Stimulated activated memory B cell treated with anti-CD40 and anti-IgM and Interleukin-4, amounts not matched to agents 10 μg/mL and 1 μg/mL and 100 μg/mL, for 72 hours (primary cell): ENCODE measurements at places on chromosomes 7 and 10.
A peak's percentile ranks its signal among the peaks of the same experiment; 100 is the strongest.

DNA sequence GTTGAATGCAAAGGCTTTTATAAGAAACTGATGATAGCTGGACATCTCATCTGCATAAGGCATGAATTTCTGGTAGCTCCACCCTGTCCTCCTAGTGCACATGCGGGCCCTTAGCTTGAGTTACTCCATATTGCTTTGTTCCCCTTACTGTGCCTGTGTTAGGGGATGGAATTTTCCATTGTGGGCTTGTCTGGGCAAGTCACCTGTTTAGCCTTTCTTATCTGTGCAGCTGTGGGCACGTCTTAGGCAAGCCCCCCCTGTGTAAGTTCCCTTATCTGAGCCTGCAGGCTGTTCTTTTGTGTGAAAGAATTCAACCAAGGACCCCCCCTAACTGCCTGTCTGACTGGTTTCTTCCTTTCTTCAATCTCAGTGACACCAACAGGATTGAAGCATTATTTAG lies 14.5 kb upstream of the CROT start:
- peaks cover 74% of the 10 kb centered on the region for H3K36me3 ChIP-seq
- H3K27ac ChIP-seq: no peak overlapping the region
- no peak overlapping the region for H3K4me3 ChIP-seq
- no peak for ATAC-seq

DNA sequence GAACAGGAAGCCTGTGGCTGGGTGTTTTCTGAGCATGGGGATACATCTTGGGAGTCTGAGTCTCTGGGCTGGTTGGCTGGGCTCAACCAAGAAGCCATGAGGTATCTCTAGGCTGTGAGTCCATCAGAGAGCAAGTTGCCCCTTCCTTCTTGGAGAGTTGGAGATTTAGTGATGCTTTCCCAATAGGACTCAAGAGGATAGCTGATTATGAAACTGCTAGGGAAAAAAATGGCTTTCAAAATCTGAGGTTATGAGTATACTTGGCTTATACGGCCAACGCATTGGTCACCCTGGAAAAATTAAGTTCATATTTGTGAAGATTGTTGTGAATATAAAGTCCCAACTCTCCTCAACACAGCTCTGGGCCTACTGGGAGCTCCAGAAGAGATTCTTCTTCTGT lies 162.7 kb upstream of the KMT2E start:
- H3K27ac ChIP-seq: no peak overlapping the region
- no peak overlapping the region for H3K4me3 ChIP-seq
- no peaks in the 10 kb centered on the region for H3K36me3 ChIP-seq
- peaks cover 14% of the 10 kb centered on the region for H3K27me3 ChIP-seq
- no peaks in the 10 kb centered on the region for H3K4me1 ChIP-seq

DNA sequence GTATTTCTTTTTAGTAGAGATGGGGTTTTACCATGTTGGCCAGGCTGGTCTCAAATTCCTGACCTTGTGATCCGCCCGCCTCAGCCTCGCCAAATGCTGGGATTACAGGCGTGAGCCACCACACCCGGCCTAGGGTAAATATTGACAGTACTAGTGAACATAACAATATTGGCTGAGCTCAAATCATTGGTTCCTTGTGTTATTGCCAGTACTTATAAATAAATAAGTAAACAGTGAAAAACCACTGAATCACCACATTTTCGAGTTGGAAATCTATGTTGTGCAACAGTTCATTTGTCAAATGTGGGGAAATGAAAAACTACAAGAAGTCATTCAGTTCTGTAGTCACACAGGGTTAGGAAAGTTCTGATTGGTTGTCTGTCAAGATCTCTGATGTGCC lies 15.8 kb downstream of the RPP30 start:
- no peak overlapping the region for H3K4me3 ChIP-seq
- H3K27ac ChIP-seq: no peak overlapping the region
- H3K4me1 ChIP-seq: no peaks in the 10 kb centered on the region
- H3K36me3 ChIP-seq: peaks cover 75% of the 10 kb centered on the region
- no peaks in the 10 kb centered on the region for H3K27me3 ChIP-seq

DNA sequence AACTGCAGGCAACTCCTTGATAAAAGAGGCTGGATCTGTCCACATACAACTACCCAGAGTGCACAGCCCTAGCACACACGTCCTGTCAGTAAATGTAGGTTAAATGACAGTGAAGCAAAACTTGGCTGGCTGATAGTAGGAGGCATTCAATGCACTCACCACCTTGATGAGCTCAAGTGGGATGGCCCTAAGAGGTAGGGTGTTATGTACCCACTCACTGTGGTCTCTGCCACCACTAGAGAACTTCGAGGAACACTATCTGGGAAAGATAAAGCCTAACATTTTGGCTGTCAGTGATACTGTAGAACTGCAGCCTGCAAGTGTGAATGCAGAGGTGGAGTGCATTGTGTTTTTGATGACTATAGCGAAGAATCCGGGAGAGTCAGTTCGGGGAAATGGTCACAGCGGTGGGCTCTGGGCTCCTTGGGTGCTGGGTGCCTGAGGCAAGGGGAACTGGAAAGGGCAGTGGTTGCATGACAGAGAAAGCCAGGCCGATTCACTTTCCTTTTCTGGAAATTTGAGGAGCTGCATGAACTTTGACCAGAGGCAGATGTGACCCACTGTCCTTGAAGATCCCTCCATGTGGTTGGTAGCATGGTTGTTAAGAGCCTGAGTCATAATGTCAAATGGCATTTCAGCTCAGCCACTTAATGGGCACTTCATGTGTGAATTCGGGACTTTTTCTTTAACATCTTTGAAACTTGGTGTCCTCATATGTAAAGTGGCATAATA lies 93.1 kb upstream of the ZPBP start:
- no peak overlapping the region for H3K27ac ChIP-seq
- peaks cover 26% of the 10 kb centered on the region for H3K4me1 ChIP-seq
- no peak for ATAC-seq
- H3K4me3 ChIP-seq: no peak overlapping the region
- peaks cover 16% of the 10 kb centered on the region for H3K36me3 ChIP-seq

- ATAC-seq: no peak
- H3K4me3 ChIP-seq: peak overlapping the region; percentile 81
- peaks cover 20% of the 10 kb centered on the region for H3K4me1 ChIP-seq
- H3K36me3 ChIP-seq: no peaks in the 10 kb centered on the region
These were observed 51.7 kb upstream of the NEBL start for GRCh38 chr10:20948686-20949327.

GRCh38 chr10:13327534-13327933 lies 20.6 kb downstream of the SEPHS1 start:
- no peak overlapping the region for H3K4me3 ChIP-seq
- H3K27ac ChIP-seq: no peak overlapping the region
- no peaks in the 10 kb centered on the region for H3K27me3 ChIP-seq
- peaks cover 61% of the 10 kb centered on the region for H3K36me3 ChIP-seq

- no peaks in the 10 kb centered on the region for H3K27me3 ChIP-seq
- H3K4me1 ChIP-seq: no peaks in the 10 kb centered on the region
- H3K27ac ChIP-seq: no peak overlapping the region
- no peak for ATAC-seq
- no peak overlapping the region for H3K4me3 ChIP-seq
These were observed 304.8 kb downstream of the GLRX3 start for GRCh38 chr10:130440971-130441370.

DNA sequence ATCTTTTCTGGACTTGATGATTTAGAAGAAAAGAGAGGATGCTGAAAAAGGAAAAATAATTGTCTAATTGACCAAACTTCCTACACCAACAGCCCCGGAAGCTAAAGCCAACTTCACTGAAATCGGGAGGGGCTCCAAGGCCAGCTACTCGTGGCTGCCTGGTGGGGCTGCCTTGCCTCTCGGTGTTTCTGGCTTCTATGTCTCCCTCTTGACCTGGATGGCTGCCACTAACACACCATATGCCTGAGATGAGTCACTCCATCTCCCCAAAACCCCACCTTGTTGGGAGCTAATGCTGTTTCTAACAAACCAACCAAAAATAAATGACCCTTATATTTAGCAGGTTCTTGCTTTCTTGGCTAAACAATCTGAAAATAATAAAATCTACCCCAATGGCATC lies 87.6 kb upstream of the AFAP1L2 start:
- no peak overlapping the region for H3K4me3 ChIP-seq
- H3K4me1 ChIP-seq: peaks cover 42% of the 10 kb centered on the region
- H3K27me3 ChIP-seq: no peaks in the 10 kb centered on the region
- ATAC-seq: no peak
- H3K36me3 ChIP-seq: peaks cover 22% of the 10 kb centered on the region

GRCh38 chr7:30710669-30711068 lies 28.4 kb upstream of the CRHR2 start:
- no peaks in the 10 kb centered on the region for H3K4me1 ChIP-seq
- no peaks in the 10 kb centered on the region for H3K36me3 ChIP-seq
- ATAC-seq: no peak
- H3K27me3 ChIP-seq: peaks cover 12% of the 10 kb centered on the region
- H3K27ac ChIP-seq: no peak overlapping the region

DNA sequence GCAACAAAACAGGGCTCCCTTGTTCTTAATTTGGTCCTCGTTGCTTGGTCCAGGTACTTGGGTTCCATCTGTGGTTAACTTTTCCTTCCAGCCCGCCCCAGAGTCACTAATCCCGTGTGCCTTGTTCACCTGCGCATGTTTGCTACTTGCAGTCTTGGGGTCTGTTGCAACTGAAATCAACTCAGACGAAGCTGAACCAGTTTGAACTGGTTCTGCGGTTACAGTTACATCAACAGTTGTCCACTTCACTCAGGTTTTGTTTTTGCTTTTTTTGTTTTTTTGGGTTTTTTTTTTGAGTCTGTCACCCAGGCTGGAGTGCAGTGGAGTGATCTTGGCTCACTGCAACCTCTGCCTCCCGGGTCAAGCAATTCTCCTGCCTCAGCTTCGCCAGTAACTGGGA lies 34.7 kb downstream of the TRRAP start:
- H3K27ac ChIP-seq: no peak overlapping the region
- ATAC-seq: no peak
- H3K27me3 ChIP-seq: no peaks in the 10 kb centered on the region
- no peaks in the 10 kb centered on the region for H3K4me1 ChIP-seq
- no peak overlapping the region for H3K4me3 ChIP-seq

GRCh38 chr10:8146650-8147049 lies 92.2 kb downstream of the GATA3 start:
- ATAC-seq: no peak
- no peak overlapping the region for H3K4me3 ChIP-seq
- no peak overlapping the region for H3K27ac ChIP-seq
- peaks cover 24% of the 10 kb centered on the region for H3K27me3 ChIP-seq
- H3K4me1 ChIP-seq: no peaks in the 10 kb centered on the region

DNA sequence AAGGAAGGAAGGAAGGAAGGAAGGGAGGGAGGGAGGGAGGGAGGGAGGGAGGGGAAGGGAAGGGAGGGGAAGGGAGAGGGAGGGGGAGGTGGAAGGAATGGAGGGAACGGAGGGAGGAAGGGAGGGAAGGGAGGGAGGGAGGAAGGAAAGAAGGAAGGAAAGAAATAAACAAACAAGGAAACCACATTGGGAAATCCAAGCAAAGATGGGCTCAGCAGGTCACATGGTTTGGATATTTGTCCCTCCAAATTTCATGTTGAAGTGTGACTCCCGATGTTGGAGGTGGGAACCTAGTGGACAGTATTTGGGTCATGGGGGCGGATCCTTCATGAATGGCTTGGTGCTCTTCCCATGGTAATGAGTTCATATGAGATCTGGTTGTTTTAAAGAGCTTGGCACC lies 454.6 kb upstream of the C7orf33 start:
- ATAC-seq: no peak
- no peak overlapping the region for H3K27ac ChIP-seq
- H3K4me3 ChIP-seq: no peak overlapping the region
- no peaks in the 10 kb centered on the region for H3K27me3 ChIP-seq

DNA sequence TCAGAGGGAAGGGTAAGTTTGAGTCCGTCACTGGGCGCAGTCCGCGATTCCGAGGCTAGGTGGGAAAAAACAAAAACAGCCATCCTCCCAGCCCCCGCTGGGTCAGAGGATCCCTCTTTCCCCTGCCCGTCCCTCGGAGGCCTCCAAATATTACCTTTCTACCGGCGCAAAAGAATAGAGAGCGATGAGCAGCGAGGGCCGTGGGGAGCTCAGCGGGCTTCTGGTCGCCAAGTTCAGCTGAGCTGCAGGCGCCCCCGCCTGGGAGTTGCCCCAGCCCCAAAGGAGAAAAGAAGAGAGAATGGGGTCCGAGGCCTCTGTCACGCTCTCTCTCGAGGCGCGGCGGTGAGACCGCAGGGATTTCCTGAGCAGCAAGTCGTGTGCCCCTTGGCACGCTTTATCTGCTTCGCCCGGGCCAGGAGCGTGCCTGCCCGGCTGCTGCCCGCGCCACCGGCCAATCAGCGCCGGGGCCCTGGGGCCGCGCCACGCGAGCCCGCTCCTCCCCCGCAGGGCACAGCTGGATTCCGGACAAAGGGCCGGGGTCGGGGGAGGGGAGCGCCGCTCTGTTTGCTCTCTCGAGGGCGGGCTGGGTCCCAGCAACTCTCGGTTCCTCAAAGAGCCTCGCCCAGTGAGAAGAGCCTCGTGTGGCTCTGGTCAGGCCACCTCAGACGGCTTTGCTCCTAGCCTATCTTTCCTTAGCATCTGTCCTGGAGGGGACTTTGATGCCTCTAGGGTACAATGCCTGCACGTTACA lies at the start of gene NEUROG3:
TSS of gene NEUROG3 (minus strand) at position 367 of the 751 bp plus-strand sequence. CDS start 379 bp downstream, outside the sequence.
- H3K4me1 ChIP-seq: peaks cover 36% of the 10 kb centered on the region
- ATAC-seq: peak; percentile 89
- H3K36me3 ChIP-seq: no peaks in the 10 kb centered on the region
- H3K27me3 ChIP-seq: peaks cover 94% of the 10 kb centered on the region
- H3K4me3 ChIP-seq: peak within 1 kb of the TSS; percentile 80

- no peak for ATAC-seq
- H3K27ac ChIP-seq: no peak overlapping the region
These were observed 134.6 kb downstream of the TEX36 start for GRCh38 chr10:125548356-125548755.

GRCh38 chr10:78657163-78657861 lies 411.5 kb upstream of the ZMIZ1 start:
- no peak overlapping the region for H3K27ac ChIP-seq
- H3K27me3 ChIP-seq: no peaks in the 10 kb centered on the region
- peak; percentile 62 for ATAC-seq
- H3K4me1 ChIP-seq: peaks cover 10% of the 10 kb centered on the region

- peaks cover 64% of the 10 kb centered on the region for H3K4me1 ChIP-seq
- no peaks in the 10 kb centered on the region for H3K27me3 ChIP-seq
- no peak overlapping the region for H3K4me3 ChIP-seq
- H3K27ac ChIP-seq: peak overlapping the region; percentile 93
- H3K36me3 ChIP-seq: peaks cover 23% of the 10 kb centered on the region
- ATAC-seq: peak; percentile 5
These were observed 22.3 kb downstream of the ZNF775 start for GRCh38 chr7:150401424-150401790.
